ENCODE measurements at places on chromosomes 3 and 15.

- DNase-seq: no peak
Observed at GRCh38 chr3:150429767-150430671, 21.9 kb downstream of the TSC22D2 start.

GRCh38 chr15:95448531-95449229, 881.8 kb upstream of the NR2F2 start:
- no peak for DNase-seq

- DNase-seq: no peak
Observed at GRCh38 chr3:46517016-46517783, 19.4 kb downstream of the RTP3 start.

DNA sequence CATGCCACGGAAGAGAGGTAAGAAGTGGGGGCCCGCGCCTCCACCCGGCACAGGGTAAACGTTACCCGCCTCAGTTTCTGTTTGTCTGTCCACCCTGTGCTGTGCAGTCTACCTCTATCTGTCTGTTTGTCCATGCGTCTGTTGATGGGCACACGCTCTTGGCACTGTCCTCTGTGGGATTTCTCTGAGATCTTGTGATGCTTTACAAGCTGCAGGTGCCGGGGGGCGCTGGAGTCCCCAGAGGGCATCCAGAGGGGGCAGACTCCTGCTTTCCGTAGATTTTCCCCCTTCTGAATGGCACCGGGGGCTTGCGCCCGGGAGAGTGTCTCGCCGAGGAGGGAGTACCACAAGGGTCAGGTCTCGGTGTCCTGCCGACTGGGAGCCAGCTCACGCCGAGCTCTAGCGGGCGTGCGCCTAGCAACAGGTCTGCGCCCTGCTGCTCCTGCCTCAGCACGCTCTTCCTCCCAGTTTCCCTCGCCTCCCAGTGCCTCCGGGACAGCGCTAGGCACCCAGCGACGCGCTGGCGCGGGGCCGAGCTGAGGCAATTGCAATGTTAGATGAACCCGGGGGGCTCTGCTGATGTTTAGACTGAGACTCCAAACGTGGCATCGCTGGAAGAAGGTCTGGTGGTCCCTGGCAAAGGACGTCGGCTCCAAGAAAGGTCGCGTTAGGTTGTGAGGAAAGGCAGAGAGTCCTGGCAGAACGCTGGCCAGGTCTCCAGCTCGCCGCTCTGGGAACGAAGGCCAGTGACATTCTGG, 667 bp downstream of the CEMIP start:
- no peak for DNase-seq

DNA sequence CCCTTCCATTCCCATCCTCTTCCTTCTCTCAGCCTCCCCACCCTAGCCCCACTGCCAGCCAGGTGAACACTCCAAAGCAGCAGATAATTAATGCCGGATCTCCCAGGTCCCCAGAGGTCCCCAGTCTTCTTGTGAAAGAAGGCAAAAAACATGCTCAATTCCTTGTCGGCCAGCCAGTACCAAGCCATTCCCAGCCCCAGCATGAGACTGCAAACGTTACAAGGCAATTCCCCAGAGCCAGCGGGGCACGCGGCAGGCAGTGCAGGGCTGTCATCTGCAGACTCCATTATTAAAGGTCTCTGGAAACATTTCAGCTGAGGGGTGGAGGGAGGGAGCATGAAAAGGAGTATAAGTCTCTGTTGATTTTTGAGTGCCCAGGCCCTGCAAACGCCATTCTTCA, 117.8 kb downstream of the XXYLT1 start:
- no peak for DNase-seq

- no peak for DNase-seq
Observed at GRCh38 chr3:126706631-126707030, 2.6 kb downstream of the CHCHD6 start.

Measured in memory B cell (primary cell).